Omental fat pad (tissue), 4 donors: ENCODE measurements at places on chromosomes 13 and 19.

DNA sequence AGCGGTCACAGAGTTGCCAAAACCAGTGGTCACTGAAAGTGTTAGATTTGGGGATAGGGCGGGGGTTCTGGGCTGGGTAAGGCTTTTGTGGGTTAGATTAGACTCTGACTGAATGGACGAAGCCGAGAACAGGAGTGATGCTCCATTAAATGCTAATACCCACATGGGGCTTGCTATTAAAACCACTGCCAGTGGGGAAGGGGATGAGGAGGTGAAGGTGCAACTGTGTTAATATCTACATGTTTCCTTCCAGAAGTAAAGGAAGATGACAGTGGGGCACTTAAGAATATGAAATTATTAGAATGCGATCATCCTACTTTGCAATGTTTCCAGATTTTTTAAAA is 573 bp upstream of the ZNF614 start:
- no peak for DNase-seq

GRCh38 chr19:29672933-29673336 is 7.7 kb downstream of the PLEKHF1 start:
- DNase-seq: peak; percentile 20

DNA sequence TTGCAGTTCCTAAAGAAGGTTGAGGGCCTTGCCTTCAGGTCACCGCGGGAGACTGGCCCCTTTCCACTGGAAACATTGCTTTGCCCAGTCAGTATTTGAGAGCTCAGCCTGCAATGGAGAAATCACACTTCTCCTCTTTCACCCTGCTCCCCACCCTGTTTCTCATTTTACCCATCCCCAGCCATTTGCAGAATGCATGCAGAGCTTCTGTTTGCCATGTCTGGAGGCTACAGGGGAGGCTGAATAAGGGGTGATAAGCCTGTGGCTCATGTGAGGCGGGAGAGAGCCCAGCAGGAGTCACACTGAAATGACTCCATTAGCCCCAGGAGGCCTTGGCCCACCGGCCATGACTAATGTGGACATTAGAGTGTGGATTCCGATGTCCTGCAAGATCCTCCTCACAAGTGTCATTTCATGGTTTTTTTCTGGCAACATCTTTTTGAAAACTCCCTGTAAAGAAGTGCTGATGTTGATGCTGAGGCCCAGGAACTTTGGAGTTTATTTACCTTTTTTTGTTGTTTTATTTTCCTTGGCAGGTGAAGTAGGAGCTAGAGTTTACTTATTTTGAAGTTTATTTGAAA is 6.3 kb downstream of the SPINT2 start:
- no peak for DNase-seq

DNA sequence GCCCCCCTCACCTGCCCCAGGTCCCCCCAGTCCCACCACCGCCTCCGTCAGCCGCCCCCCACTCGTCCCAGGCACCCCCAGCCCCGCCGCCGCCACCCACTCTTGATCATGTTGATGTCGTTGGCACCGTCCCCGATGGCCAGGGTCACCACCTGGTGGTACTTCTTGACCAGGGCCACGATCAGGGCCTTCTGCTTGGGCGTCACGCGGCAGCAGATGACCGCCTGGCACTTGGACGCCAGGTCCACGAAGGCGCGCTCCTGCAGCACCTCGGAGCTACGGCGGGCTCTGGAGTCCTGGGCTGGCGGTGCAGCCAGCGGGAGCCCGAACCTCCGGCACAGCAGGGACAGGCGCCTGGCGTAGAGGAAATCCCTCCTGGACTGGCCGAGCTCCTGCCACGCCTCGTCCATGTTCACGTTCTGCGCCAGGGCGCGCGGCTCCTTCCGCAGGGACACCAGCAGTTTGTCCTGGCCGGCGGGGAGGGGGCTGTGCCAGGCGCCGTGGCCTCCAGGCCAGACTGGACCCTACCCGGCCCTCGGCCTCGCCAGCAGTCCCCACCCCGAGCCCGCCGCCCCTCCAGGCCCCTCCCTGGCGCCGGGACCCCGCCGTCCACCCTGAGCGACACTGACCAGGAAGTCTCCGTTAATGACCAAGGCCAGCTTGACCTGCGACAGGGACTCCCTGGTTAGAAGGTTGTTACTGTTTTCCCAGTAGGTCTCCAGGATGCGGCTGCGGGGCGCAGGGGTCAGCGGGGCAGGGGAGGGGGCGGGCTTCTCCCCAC is 22.6 kb downstream of the ATP8B3 start:
- no peak for DNase-seq

- DNase-seq: no peak
Observed at GRCh38 chr13:35014606-35015213, 72.6 kb downstream of the NBEA start.

- no peak for DNase-seq
Observed at GRCh38 chr19:12953799-12954611, 3.0 kb downstream of the GADD45GIP1 start.

DNA sequence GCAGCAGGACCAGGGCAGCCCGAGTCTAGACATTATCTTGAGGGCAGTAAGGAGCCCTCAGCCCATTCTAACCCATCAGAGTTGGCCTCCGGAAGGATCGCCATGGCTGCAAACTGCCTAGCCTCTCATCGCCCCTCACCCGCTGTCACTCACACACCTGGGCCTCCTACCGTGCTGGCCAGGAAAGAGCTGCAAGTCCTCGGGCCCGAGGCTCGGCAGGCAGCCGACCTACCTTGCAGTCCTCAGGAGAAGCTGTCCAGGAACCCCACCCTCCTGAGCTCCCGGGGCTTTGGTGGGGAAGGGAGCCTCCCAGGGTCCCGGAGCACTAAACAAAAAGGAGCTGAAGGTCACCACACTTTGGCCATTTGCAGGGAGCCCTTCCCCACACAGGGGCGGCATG is 46.8 kb downstream of the CCNE1 start:
- DNase-seq: no peak

- no peak for DNase-seq
Observed at GRCh38 chr19:49626226-49626625, 13.7 kb downstream of the RRAS start.

GRCh38 chr13:46041419-46041839 is 11.1 kb downstream of the ZC3H13 start:
- no peak for DNase-seq

- no peak for DNase-seq
Observed at GRCh38 chr13:44400736-44401135, 27.1 kb downstream of the SERP2 start.

DNA sequence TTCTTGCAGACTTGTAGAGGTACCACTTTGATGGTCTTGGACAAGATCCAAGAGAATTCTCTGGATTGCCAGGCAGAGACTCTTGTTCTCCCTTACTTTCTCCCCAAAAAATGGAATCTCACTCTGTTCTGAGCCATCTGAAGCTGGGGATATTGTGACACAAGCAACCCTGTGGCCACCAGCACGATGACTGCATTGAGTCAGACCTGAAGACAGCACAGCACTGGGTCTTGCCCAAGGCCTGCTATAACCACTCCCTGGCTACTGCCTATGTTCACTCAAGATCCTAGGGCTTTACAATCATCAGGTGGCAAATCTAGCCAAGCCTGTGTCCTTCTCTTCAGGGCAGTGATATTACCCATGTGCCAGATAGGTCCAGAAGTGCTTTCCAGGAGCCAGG is 202.5 kb upstream of the SERP2 start:
- DNase-seq: no peak

DNA sequence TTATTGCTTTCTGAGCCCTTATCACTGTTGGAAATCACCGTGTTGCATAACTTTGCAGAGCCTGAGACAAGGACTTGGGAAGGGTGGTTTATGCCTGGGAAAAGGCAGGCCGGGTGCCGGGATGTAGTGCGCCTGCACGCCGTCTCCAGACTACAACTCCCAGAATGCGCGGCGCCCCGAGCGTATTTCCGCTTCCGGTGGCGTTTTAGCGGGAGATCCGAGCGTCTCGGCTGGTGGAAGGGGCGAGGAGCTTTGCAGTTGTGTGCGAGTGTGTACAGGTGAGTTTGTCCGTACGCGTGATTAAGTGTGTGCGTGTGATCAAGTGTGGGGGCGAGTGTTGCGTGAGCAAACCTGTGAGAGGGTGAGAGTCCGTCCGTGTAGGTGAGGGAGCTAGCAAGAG is 75.4 kb downstream of the PEG3 start:
- DNase-seq: peak; percentile 49
